NCI-H2171 treated with DMSO at 0.1 percent for 48 hours (cell line): ENCODE measurements at places on chromosomes 1 and 21.

DNA sequence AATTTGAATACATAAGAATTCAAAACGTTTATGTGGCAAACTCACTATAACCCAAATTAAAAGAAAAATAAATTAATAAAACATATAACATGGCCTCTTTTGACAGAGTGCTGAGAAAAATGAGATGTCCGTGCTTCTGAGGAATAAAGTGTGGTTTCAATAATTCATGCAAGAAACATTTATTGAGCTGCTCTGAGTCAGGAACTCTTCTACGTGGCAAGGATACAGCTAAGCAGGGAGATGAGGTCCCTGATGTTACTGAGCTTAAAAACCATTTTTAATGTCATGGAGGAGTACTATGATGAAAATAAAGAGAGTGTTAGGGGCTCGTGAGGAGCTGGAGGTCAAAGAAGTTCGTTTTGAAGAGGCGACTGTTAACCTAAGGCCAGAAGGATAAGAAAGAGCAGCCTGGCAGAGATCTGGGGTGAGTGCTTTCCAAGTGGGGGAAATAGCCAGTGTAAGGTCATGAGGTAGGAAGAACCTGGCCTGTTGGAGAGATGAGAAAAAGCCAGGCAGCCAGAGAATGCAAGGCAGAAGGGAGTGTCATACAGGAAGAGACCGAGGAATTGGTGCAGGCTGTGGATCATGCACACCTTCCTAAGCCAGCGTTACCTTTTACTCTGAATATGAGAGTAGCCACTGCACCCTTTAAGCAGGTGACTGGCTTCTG, 182.2 kb upstream of the DUSP10 start:
- no peak for DNase-seq

GRCh38 chr1:30872033-30872947, 36.3 kb downstream of the SDC3 start:
- no peak for DNase-seq

GRCh38 chr1:119747451-119747850, 21.3 kb downstream of the HMGCS2 start:
- no peak for DNase-seq

DNA sequence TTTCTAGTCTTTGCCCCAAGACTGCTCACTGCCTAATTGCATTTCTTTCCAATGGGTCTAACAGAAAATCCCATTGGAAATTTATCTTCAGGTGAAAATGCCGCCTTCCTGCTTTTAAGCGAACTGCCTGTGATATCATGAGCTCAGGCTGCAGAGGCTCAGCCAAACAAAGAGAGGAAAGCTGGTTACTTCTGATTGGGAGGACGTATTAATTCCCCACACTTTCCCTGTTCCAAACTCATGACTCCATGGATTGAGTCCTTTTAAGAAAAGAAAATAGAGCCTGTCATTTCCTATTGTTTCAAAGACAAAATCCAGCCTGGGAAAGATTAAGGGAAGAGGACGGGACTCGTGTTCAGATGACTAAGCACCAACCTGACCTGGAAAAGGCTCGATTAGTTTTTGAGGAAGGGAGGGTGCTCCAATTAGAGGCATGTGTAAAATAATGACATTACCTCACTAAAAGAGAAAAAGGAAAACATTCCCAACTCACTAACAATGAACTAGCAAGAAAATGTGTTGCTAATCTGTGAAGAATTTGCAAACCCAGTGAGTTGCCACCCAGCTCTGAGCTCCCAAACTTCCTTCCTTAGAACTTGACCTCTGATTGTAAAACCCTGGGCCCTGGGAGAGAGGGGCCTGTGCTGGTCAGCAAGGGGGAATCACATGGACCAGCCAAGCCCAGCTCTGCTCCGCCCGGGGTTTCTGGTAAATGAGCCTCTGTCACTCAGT, 61.2 kb downstream of the TCP10L start:
- DNase-seq = no peak

DNA sequence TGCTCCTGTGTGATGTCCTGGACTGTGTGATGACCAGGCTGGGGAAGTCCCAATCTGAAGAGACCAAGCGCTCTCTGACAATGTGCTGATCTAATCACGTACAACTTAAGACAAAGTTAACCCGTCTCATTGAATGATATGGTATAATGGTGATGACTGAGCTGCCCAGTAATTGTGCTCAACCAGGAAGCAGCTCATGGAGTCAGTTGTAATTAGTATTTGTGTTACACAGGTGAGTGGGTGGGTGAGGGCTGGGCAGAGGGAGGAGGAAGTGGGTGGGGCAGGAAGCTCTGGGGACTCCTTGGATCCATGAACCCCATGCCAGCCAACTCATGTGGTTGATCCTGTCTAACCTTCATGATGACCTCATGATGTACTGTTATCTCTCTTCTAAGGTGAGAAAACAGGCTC, 8.7 kb upstream of the ECE1 start:
- DNase-seq = no peak

GRCh38 chr1:187096689-187097088, 267.9 kb downstream of the PLA2G4A start:
- DNase-seq = no peak

GRCh38 chr1:194903524-194903923, 1704.7 kb downstream of the KCNT2 start:
- no peak for DNase-seq

DNA sequence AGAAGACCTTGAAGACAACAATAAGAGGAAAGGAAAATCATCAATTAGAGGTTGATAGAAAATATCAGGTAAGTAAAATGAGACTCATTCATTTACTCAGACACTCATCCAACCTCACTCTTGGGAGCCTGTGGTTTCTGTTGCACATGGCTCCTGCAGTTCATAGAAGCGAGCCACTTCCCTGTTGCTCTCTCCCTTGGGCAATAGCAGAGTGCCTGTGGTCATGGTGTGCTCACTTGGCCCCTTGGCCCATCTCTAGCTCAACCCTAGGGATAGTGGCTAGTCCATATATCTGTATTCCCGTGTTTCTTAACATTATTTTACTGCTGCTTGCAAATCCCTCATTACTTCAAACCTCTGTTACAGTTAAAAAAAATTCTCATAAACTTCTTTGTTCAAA, 368.6 kb downstream of the PTPRC start:
- DNase-seq = no peak

GRCh38 chr1:89602871-89603404, 30.0 kb upstream of the LRRC8C start:
- no peak for DNase-seq

- no peak for DNase-seq
Observed at GRCh38 chr1:51519865-51520699, 1.0 kb upstream of the EPS15 start.
